Spinal cord (tissue), 10 donors: ENCODE measurements at places on chromosomes 3 and 15. TPM values are rescaled to one million over a fixed set of nuclear protein-coding genes. Genes with fewer than 3 reads are reported as not detected.

ACKR2 gene
- total RNA-seq = 2.5 TPM

DNA sequence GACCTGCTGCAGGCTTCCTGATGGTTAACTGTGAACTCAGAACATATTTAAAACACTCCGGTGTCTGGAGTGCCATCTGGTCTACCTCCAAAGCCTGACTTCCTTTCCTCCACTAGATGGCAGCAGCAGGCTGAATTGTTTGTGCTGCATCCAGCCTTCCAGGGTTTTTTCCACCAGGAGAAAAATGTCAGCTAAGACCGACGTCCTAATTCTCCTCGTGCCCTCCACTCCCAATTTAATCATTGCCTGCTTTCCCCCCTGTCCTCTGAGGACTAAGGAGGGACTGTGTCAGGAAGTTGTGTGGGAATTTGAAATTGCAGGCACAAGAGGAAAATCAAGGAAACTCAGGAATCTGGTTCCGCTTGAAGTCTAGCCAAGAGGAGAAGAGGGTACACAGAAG is 165.2 kb upstream of the UMPS start:
- DNase-seq = peak; percentile 67

DNA sequence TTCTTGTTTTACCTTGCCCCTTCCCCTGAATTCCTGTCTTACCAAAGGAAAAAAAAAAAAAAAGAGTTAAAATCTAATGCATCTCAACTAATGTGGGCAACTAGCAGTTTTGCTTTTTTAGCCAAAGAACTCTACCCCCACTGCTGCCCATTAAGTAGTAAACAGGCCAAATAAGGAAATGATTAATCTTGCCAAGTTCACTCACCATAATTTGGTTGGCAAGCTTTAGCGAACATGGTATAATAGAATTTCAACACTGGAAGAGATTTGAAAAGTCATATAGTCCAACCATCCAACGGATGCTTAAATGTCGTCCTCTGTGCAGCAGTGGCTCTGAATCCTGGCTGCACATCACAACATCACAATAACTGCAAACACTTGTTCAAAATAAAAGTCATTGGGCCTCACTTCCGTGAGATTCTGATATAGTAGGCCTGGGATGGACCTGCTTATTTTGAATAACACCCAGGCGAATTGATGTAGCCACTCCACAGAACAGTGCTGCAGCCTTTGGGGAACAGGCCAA is 142.0 kb upstream of the UBE2E1 start:
- DNase-seq = no peak

DNA sequence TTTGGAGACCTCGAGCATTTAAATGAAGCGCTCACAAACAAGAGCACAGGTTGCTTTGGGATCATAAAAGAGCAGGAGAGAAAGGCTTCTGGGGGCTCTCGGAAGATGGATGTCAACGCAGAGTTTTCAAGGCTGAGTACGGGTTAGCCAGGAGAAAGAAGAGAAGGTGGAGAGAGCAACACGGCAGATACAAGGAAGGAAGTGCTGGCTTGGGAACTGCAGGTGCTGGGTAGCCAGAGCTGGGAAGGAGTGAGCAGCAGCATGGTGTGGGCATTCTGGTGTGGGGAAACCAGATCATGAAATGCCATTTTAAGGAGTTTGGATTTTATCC is 580 bp upstream of the RUBCN start:
- no peak for DNase-seq

SPINT1 gene
- total RNA-seq = 4.5 TPM

NRG4 gene
- 8.7 TPM for total RNA-seq

LOXL1 gene
- 7.9 TPM for total RNA-seq

CMSS1 gene
- 28.4 TPM for total RNA-seq

DNA sequence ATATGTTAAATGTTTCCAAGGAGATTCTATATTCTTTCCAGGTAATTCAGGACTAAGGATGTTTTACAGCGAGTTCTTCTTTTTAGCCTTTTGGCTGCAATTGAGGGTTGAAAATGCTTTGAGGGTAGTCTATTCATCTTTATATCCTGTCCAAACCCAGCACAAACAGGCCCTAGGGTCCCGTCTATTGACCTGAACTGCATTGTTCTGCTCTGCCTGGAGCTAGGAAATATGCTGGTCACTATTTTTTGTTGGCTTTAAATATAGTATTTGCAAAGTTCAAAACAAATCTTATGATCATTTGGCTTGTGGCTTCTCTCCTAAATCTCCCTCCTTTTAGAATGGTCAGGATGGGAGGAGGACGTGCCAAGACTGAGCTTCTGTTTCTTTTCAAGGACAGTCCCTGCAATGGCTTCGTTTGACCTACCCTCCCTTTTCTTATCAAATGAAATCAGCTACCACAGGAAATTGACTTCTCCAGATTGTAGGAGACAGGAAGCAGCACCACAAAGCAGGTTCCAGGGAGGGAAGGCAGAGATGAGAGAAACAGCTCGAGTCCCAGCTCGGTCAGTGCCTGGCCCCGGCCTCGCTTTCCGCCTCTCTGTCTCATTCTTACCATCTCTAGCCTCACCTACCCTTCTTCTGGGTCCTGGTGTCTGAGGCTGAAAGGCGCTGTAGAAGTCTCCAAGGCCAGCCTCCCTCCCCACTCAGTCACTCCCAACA is 27.6 kb upstream of the NRROS start:
- no peak for DNase-seq

DNA sequence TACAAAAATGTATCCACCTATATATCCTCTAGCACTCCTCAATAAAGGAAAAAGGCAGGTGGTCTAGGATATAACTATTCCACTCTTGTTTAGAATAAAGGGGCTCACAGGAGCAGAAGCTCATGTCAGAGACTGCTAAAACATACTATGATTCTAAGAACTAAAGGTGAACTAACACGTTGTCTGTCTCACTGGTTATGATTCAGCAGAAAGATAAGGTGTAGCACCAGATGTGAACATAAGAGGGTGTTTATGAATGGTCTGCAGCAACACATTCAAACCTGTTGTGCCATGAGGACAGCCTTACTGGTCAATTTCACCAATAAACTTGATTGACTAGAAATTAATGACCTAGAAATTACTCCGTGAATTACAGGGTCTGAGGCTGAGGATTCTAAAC is 4.6 kb downstream of the PEX11A start:
- no peak for DNase-seq

DNA sequence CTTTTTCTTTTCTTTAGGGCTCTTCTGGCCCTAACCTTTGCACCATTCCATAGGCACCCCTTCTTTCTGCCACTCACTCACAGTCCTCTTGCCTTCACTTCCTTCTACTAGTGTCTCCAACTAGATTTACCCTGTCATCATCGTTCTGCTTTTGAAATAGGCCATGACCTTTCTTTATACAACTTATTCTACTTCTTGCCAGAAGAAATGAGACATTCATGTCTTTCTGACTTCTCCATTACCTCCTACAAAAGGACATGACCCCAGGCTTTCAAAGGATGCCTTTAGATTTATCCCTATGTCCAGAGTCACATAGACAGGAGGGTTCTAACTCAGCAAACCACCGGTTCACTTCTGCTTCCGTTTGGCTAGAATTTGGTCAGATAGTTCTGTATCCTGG is 336.4 kb upstream of the LRRFIP2 start:
- no peak for DNase-seq

DNA sequence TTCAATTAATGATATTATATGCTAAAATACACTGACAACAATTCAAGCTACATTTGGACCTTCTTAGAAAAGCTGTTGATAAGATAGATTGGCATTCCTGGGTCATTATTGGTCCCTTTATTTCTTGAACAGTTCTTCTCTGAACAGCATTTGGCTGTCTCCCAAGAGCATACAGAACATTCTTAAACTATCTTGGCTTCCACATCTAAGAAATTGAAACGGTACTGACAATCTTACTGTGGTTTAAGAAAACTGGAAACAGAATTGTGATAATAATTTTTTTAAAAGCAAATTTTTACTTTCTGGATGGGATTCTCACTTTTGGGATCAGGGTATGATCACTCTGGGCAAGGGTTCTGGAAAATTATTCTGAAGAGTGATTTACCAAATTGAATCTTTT is 161.7 kb upstream of the ZNF385D start:
- no peak for DNase-seq

- peak; percentile 54 for DNase-seq
These were observed 760.8 kb upstream of the SEMA6D start for GRCh38 chr15:46956456-46956855.

DNA sequence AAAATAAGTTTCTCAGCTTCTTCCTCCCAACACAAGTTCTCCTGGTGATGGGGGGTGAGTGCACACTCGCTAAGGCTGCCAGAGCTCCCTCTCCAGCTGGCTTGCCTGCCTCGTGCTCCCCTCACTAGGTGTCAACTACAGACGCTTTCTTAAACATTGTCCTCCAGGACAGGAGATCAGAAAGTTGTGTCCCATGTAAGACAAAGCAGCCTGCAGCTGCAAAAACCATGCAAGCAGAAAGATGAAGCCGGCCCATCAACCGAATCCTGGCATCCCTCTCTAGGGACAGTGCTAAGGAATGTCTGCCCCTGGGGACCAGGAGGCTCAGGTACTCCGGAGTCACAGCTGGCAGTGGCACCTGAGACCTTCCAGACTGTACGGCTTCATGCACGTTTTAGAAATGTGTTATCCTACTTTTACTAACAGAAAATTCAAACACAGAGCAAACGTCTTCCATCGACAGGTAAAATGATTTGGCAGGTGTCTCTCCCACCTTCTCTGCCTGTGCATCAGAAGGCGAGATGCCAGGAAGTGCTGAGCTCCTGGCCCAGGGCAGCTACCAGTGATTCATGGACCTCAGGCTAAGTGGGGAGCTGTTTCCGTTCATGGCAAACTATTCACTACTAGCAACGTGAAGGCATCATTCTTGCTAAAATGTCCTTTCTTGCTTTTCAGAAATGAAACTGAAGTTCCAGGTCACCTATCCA is 246.1 kb downstream of the ADAMTS17 start:
- no peak for DNase-seq
